T-helper 17 cell (primary cell): ENCODE measurements at places on chromosomes 4 and X. TPM values are rescaled to one million over a fixed set of nuclear protein-coding genes. Genes with fewer than 3 reads are reported as not detected.

- DNase-seq, result no peak
Observed at GRCh38 chr4:149166876-149167275, 648.8 kb downstream of the IQCM start.

DNA sequence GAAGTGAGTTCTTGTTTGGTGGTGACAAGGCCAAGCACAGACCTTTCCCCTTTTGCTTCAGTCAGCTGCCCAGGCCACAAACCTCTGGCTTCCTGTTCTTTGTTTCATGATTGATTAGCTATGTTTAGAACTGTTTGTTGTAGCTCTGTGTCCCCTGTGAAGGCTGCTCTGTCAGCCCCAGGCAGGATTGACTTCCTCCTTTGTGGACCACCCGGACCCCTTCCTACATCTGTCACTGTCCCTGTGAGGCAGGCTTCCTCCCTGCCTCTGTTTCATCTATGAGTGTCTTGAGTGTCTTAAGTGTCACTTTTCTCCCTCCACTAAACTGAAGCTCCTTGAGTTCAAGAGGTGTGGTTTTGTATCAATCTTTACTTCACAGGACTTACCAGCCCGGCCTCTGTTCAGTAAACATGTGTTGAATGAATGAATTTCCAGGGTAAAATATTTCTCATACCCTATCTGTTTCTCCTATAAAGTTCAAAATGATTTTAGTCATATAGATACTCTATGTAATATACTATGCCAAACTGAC lies 83.5 kb downstream of the ZNF674 start:
- no peak for DNase-seq

- DNase-seq, result no peak
Observed at GRCh38 chr4:31130930-31131329, 410.8 kb downstream of the PCDH7 start.

- no peak for DNase-seq
Observed at GRCh38 chr4:105902550-105903262, 7.4 kb downstream of the NPNT start.

GRCh38 chr4:68858039-68858438 lies 42.2 kb downstream of the UGT2B10 start:
- DNase-seq, result no peak

DNA sequence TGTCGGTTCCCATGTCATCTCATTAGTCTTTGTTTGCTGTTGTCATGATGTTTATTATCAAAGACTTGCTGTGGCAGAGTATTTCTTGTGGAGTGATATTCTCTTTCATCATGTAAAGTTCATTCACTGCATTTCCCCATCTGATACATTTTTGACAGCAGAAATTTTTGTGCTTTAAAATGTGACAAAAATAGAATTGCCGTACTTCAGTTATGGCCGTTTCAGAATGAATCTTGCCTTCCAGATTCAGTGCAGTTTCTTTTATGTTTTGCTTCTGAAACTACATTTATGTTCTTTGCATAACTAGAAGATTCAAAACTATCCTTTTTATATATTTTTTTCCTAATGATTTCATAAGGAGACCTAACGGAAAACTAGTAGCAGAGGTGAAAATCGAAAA lies 10.0 kb downstream of the CSTF2 start:
- no peak for DNase-seq

- DNase-seq, result no peak
Observed at GRCh38 chr4:86970447-86971354, 35.9 kb downstream of the AFF1 start.

GRCh38 chr4:15234116-15234855 lies 193.5 kb upstream of the C1QTNF7 start:
- DNase-seq, result no peak

GRCh38 chr4:96183611-96184010 lies 343.7 kb downstream of the PDHA2 start:
- DNase-seq, result no peak

DNA sequence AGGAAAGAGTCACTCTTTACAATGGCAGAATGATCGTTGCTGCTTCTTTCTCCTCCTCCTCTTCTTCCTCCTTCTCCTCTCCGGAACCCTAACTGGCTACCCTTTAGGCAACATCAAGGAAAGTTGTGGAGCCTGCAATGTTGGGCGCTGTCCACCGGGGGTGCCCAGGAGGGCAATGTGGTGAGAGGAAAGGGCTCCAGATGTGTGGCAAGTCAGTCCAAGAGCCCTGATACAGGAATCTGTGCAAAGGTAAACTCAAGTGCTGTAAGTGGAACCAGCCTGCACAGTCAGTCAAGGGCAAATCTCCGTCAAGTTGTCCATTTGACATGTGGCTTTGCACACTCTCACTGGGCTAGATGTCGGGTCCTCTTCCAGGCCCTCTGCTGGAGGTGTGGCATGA lies 2.8 kb downstream of the RTL5 start:
- DNase-seq, result no peak

GRCh38 chr4:16622826-16623225 lies 275.6 kb downstream of the LDB2 start:
- no peak for DNase-seq

DNA sequence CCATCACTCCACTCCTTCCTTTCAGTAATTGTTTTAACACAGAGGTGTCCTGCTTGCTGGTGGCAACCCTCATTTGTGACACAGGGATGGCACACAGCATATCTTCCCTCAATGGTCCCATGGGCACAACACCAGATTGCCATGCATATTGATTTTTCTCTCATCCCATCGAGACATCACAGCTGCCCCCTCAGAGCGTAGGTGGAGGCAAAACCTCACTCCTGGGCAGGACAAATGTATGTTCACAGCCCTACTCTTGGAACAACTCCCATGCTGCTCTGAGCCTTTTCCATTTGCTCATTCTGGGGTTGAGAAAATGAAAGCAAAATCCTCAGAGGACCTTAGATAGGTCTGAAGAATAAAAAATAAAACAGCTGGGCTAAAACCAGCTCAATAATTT lies 172.2 kb downstream of the GABRB1 start:
- no peak for DNase-seq

- no peak for DNase-seq
Observed at GRCh38 chrX:103276581-103277002, at the start of gene TCEAL5. Gene TCEAL5, minus strand, starts transcription at chrX:103276750. Its CDS starts 2,187 bp downstream, at chrX:103274563.

- no peak for DNase-seq
Observed at GRCh38 chr4:24382381-24382780, 202.0 kb downstream of the DHX15 start.

DNA sequence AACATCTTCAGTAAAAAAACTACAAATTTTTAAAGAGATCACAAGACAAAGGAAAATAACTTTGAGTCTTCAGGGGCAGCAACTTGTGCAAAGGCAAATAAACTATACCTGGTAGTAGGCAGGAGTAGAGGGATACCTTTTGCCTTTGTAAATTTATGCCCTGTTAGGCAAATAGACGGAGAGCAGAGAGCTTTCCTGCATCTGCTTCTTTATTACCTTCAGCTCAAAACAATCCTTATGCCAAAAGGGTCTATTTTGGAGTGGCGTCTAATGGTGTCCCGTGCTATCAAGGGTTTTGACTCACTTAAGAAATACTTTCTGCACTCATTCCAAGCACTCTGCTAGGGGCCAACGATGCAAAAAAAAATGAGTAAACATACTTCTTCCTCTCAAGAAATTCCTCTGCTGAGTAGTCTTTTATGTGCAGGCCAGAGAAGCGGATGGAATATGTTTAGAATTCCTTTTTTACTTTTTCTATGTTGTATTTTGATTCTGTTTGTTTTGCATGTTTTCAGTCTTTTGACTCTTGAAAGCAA lies 131.9 kb downstream of the ANXA5 start:
- DNase-seq, result no peak

GRCh38 chrX:70592091-70592490 lies 147.5 kb downstream of the DLG3 start:
- DNase-seq, result no peak

Gene SLC49A3
- 1.1 TPM for total RNA-seq

Gene RAB9A
- 34.0 TPM for total RNA-seq

Gene PCDH11X
- not detected for total RNA-seq

Gene PTCHD1
- total RNA-seq, result not detected

Gene GPRASP1
- total RNA-seq, result 38.9 TPM

Gene KLB
- total RNA-seq, result not detected
